ENCODE measurements at places on chromosomes 16 and 17. TPM values are rescaled to one million over a fixed set of nuclear protein-coding genes. Genes with fewer than 3 reads are reported as not detected.

DNA sequence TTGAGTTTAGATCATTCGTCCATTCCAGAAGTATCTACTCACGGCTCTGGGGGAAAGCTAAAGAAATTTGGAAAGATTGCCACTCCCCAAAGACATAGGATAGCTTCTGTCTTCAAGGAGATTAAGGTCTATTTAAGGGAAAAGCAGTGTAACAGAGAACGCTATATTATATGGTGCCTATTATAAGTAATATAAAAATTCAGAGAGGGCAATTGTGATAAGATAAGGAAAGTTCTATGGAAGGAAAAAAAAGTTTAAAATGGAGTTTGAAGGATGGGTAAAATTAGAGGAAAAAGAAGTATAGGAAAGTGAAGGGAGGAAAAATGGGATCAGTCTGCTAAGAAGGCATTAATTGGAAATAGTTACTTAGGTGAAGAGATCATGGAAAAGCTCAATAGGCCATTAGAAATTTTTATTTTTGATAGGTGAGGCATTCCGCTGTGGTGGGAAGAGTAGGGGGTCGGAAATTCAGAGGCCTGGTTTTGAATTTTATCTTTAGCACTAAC lies 690 bp upstream of the CDC27 start:
- no peak for DNase-seq

The KRT40 gene
- not detected for total RNA-seq

The CDH5 gene
- 13.5 TPM for total RNA-seq

- no peak for DNase-seq
These were observed 68.6 kb downstream of the SDK2 start for GRCh38 chr17:73575470-73576221.

Measured in left lobe of liver (tissue), 2 donors.